ENCODE measurements at places on chromosomes 3 and 15. TPM values are rescaled to one million over a fixed set of nuclear protein-coding genes. Genes with fewer than 3 reads are reported as not detected.

DNA sequence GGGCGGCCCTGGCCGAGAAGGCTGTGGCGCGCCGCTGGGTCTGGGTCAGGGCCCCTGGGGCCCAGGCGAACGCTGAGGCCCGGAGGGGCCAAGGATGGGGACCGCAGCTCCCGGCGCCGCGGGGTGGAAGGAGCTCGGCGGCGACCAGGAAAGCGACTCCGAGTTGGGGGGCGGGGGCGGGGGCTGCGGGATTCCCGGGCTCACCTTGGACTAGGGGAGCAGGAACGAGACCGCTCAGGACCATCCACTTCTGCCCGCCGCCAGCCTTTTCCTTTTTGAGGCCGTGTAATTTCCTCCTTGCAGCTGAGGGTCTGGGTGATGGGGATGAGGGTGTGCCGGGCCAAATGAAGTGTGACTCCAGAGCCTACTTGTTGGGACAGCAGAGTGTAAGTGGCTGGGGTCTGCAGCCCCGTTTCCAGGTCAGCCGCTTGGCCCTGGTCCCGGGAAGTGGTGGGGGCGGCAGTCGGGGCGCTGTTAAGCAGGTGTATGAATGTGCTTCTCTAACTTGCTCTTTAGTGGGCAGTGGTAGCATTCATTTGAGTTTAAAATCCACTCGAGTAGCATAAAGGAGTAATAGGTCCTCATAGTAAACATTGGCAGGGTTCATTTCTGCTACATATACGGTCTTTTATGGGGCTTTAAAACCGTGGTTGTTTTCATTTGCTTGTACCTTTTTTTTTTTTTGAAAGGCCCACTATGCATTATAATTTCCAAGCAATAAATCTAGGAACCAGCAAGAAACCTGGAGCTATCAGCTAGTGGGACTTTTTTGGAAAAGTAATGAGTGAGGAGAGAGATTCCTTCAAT is 717 bp downstream of the PXK start:
- peak; percentile 55 for DNase-seq

DNA sequence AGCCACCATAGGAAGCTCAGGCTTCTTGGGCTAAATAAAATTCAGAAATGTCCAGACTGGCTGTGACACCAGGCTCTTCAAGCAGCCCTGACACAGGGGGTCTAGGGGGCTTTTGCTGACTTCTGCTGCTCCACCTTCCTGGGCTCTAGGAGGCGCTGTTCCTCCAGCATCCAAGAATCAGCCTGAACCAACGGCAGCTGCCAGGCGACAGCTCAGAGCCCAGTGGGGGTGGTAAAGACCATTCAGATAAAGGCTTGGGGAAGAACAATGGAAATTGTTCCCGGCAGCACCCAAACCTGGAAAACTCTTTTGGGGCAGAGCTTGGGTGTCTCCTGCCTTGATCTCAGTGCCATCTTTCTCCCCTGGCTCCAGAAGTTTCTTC is 21.6 kb upstream of the PSTPIP1 start:
- DNase-seq, result peak; percentile 89

DNA sequence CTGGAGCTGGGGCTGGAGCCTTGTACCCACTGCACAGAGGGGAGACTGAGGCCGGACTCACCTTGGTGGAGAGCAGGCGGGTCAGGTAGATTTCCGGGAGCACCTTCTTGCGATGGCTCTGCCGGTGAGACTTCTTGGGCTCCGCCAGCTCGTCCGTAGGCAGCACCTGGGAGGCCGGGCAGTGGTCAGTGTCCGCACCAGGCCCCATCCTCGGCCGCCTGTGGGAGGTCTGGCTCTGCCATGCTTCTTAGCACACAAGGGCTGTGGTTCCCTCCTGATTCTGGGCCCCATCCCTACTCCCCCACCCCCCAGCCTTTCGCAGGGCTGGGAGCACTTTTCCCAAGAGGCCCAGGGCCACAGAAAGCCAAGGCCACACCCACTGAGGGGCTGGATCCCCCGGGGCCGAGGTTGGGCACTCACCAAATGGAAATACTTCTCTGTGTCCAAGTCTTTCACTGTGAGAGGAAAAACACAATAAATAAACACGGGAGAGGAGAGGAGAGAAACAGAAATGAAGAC is 17.4 kb downstream of the H1-8 start:
- no peak for DNase-seq

DNA sequence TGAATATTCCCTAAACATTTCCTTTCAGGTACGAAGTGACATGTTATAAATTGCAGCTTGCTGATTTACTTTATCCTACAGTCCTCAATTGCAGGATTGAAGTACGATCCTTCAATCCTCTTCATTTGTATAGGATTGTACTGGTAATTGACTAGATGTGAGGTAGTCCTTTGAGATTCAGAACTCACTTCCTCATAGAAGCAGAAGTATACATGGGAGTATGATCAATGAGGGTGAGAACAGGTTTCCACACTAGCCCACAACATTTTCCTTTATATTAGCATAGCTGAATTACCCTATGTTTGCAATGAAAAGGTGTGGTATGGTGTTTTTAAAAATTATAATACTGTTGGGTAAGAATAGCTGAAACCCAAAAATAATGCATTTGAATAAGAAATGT is 160.0 kb upstream of the UMPS start:
- DNase-seq, result no peak

DNA sequence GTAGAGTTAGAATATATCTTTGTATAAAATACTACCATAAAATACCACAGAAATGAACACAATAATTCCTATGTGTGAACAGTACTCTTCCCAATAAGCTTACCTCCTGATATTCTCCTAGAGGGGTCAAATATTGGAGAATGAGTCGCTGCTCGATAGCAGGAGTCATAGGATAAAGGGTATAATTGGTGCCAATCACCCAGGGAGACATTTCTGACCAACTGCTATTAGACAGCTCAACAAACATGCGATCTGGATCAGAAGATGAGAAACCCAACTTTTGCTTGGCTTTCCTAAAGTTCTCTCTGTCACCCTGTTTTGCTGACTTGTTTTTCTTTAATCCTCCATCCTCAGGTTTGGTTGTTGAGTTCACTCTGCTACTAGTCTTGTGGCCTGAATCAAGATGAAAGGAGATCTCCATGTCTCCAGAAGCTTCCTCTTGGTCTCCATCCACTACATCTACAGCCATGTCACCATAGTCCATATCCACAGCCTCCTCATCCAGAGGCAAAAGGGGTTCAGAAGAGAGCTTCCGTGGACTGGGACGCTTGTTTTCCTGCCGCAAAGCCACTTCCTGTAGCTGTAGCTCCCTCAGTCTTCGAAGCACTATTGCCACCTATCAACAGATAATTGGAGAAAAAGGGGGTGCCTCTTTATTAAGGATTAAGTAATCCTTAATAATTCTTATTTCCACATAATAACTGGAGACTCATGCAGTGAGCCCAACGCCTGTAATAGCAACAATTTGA is 50.4 kb downstream of the RBM15B start:
- DNase-seq, result no peak

- peak; percentile 41 for DNase-seq
Measured at GRCh38 chr15:69380100-69380725, 33.9 kb upstream of the KIF23 start.

GRCh38 chr3:140752499-140752898 is 74.6 kb downstream of the TRIM42 start:
- DNase-seq, result no peak

DNA sequence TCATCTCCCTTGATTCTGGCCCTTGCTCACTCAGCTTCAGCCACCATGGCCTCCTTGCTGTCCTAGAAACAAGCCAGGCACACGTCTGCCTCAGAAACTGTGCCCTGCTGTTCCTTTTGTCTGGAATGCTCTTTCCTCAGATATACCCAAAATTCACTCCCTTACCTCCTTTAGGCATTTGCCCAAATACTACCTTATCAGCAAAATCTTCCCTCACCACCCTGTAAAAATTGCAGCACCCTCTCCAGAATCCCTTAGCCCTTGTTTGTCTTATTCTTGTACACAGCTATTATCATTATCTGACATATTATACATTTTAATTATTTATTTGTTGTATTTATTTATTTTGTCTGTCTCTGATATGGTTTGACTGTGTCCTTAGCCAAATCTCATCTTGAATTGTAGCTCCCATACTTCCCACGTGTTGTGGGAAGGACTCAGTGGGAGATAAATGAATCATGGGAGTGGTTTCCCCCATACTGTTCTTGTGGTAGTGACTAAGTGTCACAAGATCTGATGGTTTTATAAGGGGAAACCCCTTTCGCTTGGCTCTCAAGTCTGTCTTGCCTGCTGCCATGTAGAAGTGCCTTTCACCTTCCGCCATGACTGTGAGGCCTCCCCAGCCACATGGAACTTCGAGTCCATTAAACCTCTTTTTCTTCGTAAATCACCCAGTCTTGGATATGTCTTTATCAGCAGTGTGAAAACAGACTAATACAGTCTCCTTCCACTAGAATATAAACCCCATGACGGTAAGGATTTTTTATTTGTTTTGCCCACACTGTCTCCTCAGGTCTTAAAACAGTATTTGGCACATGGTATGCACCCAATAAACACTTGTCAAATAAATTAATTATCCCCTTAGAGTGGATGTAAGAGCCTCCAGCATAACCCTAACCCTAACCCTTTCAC is 60.0 kb upstream of the STT3B start:
- DNase-seq, result no peak

The C3orf80 gene
- total RNA-seq, result not detected

The CPLX3 gene
- total RNA-seq, result not detected

The CD47 gene
- 102 TPM for total RNA-seq
